ENCODE measurements at places on chromosomes 2 and 18. TPM values are rescaled to one million over a fixed set of nuclear protein-coding genes. Genes with fewer than 3 reads are reported as not detected.

- no peaks in the 10 kb centered on the region for H3K27me3 ChIP-seq
- no peak overlapping the region for H3K4me3 ChIP-seq
- no peaks in the 10 kb centered on the region for H3K36me3 ChIP-seq
- no peak overlapping the region for H3K27ac ChIP-seq
Measured at GRCh38 chr2:55155206-55155605, 76.9 kb downstream of the CLHC1 start.

The TWIST2 gene
- total RNA-seq, result 12.5 TPM

- H3K36me3 ChIP-seq, result no peaks in the 10 kb centered on the region
- H3K27me3 ChIP-seq, result peaks cover 32% of the 10 kb centered on the region
- H3K4me3 ChIP-seq, result no peak overlapping the region
- peak; percentile 82 for DNase-seq
Measured at GRCh38 chr2:29920130-29920577, 1.2 kb downstream of the ALK start.

The TYMS gene
- total RNA-seq, result 23.4 TPM

The DYSF gene
- total RNA-seq, result 48.3 TPM

The ANTXR1 gene
- 81.0 TPM for total RNA-seq

The COL6A3 gene
- 459 TPM for total RNA-seq

DNA sequence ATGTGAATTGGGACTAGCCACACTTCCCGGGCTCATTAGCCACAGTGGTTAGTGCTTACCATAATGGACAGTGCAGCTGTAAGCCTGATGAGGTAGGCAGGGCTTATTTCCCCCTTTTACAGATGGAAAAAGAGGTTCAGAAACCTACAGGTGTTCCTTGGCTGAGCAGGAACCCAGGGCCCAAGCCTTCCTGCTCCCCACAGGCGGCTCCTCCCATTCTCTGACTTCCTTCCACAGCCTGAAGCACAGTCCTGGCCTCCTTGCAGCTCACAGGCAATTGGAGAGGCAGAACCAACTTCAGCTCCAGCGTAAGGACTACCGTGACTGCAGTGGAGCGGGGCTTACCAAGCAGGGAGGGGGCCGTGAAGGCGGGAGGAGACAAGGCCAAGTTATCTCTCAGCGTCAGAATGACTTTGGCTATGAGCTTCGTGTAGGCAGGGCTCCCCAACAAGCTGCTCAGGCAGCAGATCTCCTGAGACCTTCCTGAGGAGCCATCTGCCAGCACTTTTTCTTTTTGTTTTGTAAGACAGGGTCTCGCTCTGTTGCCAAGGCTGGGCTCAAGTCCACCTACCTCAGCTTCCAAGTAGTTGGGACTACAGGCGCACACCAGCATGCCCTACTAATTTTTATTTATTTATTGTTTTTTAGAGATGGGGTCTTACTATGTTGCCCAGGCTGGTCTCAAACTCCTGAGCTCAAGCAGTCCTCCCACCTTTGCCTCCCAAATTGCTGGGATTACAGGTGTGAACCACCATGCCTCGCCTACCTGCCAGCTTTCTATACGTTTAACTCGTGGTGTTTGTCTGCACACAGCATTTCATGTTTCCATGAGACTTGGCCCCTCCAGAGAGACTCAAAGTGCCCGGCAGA lies 34.2 kb upstream of the NT5DC4 start:
- H3K27me3 ChIP-seq, result no peaks in the 10 kb centered on the region
- DNase-seq, result no peak
- no peaks in the 10 kb centered on the region for H3K36me3 ChIP-seq
- H3K27ac ChIP-seq, result no peak overlapping the region
- no peaks in the 10 kb centered on the region for H3K4me1 ChIP-seq
- no peak overlapping the region for H3K4me3 ChIP-seq

DNA sequence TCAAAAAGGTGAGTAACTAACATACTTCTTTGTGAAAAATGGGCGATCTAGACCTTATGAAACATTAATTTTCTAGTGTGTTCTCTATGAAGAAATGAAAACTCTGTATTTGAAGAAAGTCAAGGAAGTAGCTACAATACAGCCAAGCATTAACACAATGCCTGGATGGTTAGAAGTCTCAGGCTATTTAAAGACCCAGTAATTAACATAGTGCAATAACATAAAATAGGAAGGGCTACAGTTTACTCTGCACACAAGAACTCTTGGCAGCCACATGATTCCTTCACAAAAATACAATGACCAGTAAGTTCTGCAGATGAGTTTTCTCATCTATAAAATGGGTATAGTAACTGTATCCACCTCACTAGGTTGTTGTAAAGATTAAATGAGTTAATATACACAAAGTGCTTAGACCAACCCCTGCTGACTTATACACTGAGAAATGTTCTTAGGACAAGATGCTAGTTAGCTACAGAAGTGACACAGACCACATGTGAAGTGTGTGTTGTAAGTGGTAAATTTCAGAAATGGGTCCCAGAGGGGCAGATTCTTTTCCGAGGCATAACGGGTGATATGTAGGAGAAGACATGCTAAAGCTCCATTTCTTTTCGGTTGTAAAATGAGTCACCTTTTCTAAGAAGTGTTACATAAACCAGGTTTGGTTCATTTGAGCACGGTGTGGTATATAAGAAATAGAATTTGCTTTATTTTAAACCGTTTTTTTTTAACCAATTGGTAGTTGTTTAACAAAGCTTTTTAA lies 61.8 kb downstream of the CXCR4 start:
- H3K36me3 ChIP-seq, result no peaks in the 10 kb centered on the region
- no peak overlapping the region for H3K4me3 ChIP-seq
- no peak overlapping the region for H3K27ac ChIP-seq
- no peak for DNase-seq
- no peaks in the 10 kb centered on the region for H3K4me1 ChIP-seq

GRCh38 chr18:59466980-59467379 lies 107.9 kb upstream of the LMAN1 start:
- no peaks in the 10 kb centered on the region for H3K4me1 ChIP-seq
- H3K27me3 ChIP-seq, result no peaks in the 10 kb centered on the region
- H3K36me3 ChIP-seq, result peaks cover 48% of the 10 kb centered on the region
- no peak overlapping the region for H3K4me3 ChIP-seq

All from lung (tissue), 17 donors.